HCT116 (cell line): ENCODE measurements at places on chromosomes 13 and 19. TPM values are rescaled to one million over a fixed set of nuclear protein-coding genes. Genes with fewer than 3 reads are reported as not detected.

Gene ZNF793
- total RNA-seq: not detected

GRCh38 chr13:50136678-50137077 is 121.4 kb downstream of the KCNRG start:
- H3K4me3 ChIP-seq: no peak overlapping the region
- no peaks in the 10 kb centered on the region for H3K4me1 ChIP-seq
- no peak for DNase-seq
- no peaks in the 10 kb centered on the region for H3K27me3 ChIP-seq
- no peak overlapping the region for H3K27ac ChIP-seq
- no peaks in the 10 kb centered on the region for H3K36me3 ChIP-seq

DNA sequence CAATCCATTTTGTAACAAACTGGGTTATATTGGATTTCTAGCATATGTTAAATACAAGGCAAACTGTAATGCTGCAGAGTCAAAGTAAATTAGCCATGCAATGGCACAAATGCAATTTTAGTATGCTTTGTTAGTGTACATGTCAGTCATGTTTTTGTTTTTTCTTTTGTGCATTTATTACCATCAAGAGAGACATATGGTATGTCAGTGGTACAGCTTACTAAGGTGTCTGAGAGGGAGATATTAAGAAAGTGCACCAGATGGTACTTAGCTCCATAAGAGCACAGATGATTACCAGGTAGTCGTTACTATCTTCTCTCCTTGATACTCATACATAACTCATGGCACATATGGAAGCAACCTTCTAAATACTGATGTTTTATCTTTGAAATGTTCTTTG is 550.3 kb downstream of the GPC5 start:
- no peak overlapping the region for H3K4me3 ChIP-seq
- no peaks in the 10 kb centered on the region for H3K27me3 ChIP-seq
- no peaks in the 10 kb centered on the region for H3K4me1 ChIP-seq
- no peak for DNase-seq
- H3K36me3 ChIP-seq: no peaks in the 10 kb centered on the region

DNA sequence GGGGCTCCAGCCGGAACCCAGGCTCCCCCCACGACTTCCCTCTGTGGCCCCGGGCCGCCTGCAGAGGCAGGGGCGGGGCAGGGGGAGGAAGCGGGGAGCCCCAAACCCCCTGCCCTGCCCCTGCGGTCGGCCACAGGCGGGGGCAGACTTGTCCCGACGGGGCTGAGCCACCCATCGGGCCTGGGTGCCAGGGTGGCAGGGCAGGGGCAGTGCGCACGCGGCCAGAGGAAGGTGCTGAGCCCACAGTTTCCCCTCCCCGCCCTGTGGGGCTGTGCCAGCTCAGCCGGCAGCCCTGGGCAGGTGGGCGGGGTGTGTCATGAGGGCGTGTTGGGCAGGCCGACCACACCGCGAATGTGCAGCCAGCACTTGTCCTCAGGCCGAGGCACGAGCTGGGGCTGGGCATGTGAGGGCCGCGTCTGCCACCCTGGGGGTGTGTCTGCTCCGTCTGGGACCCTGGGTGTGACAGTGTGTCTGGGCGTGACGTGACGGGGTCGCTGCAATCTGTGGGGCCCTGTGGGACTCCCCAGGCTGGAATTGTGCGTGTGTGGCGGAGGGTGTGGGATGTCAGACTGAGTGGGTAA is 17.7 kb downstream of the CCDC97 start:
- peaks cover 9% of the 10 kb centered on the region; the same call in 1 of the 2 replicates for H3K36me3 ChIP-seq
- H3K4me3 ChIP-seq: no peak overlapping the region
- no peaks in the 10 kb centered on the region for H3K27me3 ChIP-seq
- peaks cover 8% of the 10 kb centered on the region; the same call in 1 of the 2 replicates for H3K4me1 ChIP-seq
- no peak for DNase-seq
- H3K27ac ChIP-seq: peak overlapping the region; percentile 42; the same call in 1 of the 2 replicates

GRCh38 chr13:80048802-80049201 is 292.1 kb downstream of the SPRY2 start:
- peak; percentile 13 for DNase-seq
- no peak overlapping the region for H3K4me3 ChIP-seq
- no peaks in the 10 kb centered on the region for H3K4me1 ChIP-seq
- no peak overlapping the region for H3K27ac ChIP-seq

Gene CNFN
- 13.9 TPM for total RNA-seq

DNA sequence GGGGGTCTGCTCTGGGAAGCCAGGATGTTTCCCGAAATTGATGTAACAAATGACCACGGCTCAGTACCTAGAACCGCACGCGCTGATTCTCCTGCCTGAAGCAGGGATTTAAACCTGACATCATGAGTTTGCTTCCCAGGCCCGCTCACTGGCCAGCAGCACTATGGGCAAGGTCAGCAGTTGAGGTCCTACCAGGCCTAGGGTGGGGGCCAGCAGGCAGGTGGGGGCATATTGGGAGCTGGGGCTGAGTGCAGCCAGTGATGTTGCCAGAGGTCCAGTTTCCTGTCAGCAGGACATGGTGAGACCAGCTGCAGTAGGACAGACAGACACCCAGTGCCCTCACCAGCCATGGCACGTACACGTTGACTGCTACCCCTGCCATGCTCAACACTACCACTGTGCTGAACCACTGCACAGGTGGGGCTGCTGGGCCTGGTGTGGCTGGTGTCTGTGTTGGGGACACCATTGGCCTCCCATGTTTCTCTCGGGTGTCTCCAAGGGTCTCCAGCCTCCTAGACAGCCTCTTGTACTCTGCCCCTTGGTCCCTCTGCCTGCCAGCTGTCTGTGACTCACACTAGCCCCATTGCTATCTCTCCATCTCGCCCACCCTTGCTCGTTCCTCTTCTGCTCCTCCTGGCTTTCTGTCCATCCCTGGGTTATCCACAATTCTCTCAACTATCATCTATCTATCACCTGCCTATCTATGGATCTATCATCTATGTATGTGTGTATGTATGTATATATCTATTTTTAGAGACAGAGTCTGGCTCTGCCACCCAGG is 1.1 kb upstream of the C19orf85 start:
- H3K27ac ChIP-seq: no peak overlapping the region
- H3K4me1 ChIP-seq: peaks cover 39% of the 10 kb centered on the region
- no peaks in the 10 kb centered on the region for H3K27me3 ChIP-seq
- DNase-seq: no peak
- H3K36me3 ChIP-seq: no peaks in the 10 kb centered on the region
- H3K4me3 ChIP-seq: no peak overlapping the region

Gene ZNF578
- total RNA-seq: not detected

DNA sequence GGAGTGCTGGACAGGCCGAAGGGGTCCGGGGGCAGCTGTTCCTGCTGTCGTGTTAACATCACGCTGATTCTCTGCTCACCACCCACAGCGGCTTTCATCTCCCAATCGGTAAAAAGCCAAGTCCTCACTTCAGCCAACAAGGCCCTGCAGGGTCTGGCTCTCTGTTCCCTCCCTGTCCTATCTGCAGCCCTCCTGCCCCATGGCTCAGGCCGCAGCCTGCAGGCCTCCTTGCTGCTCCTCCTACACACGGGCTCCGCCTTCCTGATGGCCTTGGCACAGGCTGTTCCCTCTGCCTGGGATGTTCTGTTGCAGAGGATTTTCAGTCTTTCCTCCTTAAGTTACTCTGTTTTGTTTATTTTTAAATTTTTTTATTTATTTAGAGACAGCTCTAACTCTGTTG is 22.2 kb downstream of the FUZ start:
- H3K27me3 ChIP-seq: no peaks in the 10 kb centered on the region

DNA sequence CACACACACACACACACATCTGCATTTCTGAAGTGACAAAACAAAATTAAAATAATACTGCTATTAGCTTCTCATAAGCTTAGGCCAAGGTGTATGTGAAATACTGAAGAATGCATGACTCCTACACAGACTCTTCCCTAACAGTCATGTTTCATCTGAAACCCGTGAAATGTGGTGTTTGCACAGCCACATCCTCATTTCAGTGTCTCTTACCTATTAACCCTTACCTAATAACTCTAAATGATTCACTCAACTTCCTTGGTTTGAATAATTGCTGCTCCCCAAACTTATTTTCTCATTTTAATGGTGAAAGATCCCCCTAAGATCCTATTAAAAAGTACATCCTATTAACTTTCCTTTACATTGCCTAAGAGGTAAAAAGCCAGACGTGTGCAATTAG is 117.6 kb downstream of the MIPEP start:
- H3K4me1 ChIP-seq: no peaks in the 10 kb centered on the region
- H3K36me3 ChIP-seq: no peaks in the 10 kb centered on the region
- H3K4me3 ChIP-seq: no peak overlapping the region
- no peaks in the 10 kb centered on the region for H3K27me3 ChIP-seq
- no peak for DNase-seq

GRCh38 chr13:98528663-98529064 is 48.2 kb downstream of the STK24 start:
- H3K4me1 ChIP-seq: no peaks in the 10 kb centered on the region
- no peak overlapping the region for H3K27ac ChIP-seq
- no peak overlapping the region for H3K4me3 ChIP-seq
- no peaks in the 10 kb centered on the region for H3K36me3 ChIP-seq

- no peaks in the 10 kb centered on the region for H3K36me3 ChIP-seq
- DNase-seq: no peak
- H3K27ac ChIP-seq: no peak overlapping the region
- no peaks in the 10 kb centered on the region for H3K4me1 ChIP-seq
- H3K27me3 ChIP-seq: no peaks in the 10 kb centered on the region
- no peak overlapping the region for H3K4me3 ChIP-seq
These were observed 137.3 kb downstream of the KDM4B start for GRCh38 chr19:5106191-5106726.

- no peak for DNase-seq
- H3K36me3 ChIP-seq: peaks cover 16% of the 10 kb centered on the region
- H3K4me3 ChIP-seq: no peak overlapping the region
- H3K27me3 ChIP-seq: no peaks in the 10 kb centered on the region
These were observed 9.0 kb upstream of the HSH2D start for GRCh38 chr19:16134510-16134909.

Gene PABPC3
- total RNA-seq: 0.59 TPM

- peaks cover 14% of the 10 kb centered on the region for H3K4me1 ChIP-seq
- no peaks in the 10 kb centered on the region for H3K36me3 ChIP-seq
- no peaks in the 10 kb centered on the region for H3K27me3 ChIP-seq
- no peak overlapping the region for H3K4me3 ChIP-seq
These were observed 6.5 kb upstream of the OPA3 start for GRCh38 chr19:45591004-45591637.

Gene KLHL26
- total RNA-seq: 17.1 TPM

GRCh38 chr13:20669162-20669561 is 34.3 kb upstream of the IL17D start:
- no peak for DNase-seq
- H3K27me3 ChIP-seq: no peaks in the 10 kb centered on the region

DNA sequence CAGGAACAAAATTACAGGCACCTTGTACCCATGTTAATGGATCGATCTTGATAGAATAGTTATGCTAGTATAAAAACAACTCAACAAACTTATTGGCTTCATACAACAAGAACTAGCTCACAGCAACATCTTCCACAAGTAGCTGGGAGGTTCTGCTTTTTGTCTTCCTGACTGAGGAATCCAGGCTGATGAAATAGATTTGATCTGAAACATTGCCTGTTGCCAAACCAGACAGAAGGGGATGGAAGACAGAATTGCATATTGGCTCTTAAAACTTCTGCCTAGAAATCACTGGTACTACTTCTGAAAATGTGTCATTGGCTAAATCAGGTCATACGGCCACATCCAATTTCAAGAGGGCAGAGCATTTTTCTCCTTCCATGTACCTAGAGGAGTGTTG is 267.3 kb downstream of the RFC3 start:
- no peak overlapping the region for H3K4me3 ChIP-seq
- H3K27ac ChIP-seq: no peak overlapping the region
- no peaks in the 10 kb centered on the region for H3K27me3 ChIP-seq

DNA sequence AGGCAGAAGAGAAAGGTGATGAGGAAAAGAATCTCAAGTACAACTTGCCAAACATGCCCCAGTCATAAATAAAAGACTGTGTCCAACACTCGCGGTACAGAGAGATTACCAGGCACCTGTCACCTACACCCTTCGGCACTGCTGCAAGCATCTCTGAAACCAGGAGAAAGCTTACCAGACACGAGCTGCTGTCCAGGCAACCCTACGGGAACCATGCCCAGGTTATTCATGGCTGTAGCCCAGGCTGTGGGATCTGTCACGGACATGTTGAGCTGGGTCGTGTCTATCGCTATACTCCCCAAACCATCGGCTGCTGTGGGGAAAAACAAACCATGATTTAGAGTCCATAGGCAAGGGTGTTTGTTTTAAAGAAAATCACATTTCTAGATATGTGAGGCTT is 375.0 kb downstream of the ENOX1 start:
- no peaks in the 10 kb centered on the region for H3K36me3 ChIP-seq
- H3K27ac ChIP-seq: no peak overlapping the region
- no peaks in the 10 kb centered on the region for H3K4me1 ChIP-seq
- H3K4me3 ChIP-seq: no peak overlapping the region

Gene SIGLECL1
- total RNA-seq: not detected

Gene BRSK1
- 33.3 TPM for total RNA-seq
